ENCODE measurements at places on chromosomes 11 and 22.

DNA sequence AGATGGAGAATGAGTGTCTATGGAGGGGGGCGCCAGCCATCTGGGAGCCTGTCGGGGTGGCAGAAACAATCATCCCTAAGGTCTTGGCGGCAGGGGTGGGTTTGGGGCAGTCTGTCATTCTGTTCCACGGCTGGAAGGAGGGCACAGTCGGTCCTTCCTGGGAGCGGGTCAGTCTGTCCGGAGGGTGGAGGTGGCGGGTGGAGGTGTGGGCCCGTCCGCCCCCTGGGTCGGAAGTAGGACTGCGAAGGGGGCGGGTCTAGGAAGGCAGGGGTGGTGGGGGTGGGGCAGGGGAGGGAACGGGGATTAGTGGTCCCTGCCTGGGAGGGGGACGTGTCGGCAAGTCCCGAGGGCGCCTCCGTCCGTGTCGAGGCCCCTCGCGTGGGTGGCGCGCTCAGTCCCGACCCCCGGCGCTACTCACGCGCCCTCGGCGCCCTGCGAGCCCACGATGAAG is 461 bp downstream of the TBC1D10A start:
- DNase-seq, result no peak

DNA sequence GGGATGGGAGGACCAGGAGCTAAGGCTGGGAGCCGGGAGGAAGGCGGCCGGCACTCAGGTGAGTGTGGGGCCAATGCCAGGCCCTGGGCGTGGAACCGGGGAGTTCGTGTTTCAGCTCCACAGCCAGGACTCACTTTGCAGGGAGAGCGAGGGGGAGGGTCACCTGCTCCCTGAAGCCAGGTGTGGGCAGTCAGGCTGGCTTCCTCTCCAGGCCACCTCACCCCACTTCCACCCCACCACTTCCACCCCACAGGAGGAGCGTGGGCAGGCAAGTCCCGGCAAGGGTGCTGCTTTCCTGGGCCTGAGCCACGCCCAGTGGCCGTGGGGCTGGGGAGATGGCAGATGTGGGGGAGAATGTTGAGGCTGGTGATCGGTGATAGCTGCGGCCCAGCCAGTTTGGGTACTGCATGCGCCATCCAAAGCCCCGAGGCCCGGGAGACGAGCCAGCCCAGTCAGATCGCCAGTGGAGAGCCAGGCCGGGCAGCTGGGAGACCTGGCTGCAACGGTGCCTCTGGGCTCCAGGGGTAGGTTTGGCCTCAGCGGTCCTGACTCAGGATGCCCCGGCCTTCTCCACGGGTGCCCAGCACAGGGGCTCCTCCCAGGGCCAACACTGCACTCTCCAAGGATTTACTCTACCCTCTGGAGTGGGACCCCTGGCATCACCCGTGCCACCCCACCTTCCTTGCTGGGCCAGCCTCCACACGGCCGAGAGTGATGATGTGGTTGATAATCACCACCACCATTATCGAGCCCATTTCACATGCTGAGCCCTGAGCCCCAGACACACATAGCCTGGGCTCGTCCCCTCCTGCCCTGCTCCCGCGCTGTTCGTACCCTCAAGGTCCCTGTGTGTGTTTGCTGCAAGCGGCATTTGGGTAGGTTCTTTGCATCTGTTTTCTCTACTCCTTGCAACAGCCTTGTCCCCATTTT is 93.8 kb downstream of the WNT7B start:
- no peak for DNase-seq

DNA sequence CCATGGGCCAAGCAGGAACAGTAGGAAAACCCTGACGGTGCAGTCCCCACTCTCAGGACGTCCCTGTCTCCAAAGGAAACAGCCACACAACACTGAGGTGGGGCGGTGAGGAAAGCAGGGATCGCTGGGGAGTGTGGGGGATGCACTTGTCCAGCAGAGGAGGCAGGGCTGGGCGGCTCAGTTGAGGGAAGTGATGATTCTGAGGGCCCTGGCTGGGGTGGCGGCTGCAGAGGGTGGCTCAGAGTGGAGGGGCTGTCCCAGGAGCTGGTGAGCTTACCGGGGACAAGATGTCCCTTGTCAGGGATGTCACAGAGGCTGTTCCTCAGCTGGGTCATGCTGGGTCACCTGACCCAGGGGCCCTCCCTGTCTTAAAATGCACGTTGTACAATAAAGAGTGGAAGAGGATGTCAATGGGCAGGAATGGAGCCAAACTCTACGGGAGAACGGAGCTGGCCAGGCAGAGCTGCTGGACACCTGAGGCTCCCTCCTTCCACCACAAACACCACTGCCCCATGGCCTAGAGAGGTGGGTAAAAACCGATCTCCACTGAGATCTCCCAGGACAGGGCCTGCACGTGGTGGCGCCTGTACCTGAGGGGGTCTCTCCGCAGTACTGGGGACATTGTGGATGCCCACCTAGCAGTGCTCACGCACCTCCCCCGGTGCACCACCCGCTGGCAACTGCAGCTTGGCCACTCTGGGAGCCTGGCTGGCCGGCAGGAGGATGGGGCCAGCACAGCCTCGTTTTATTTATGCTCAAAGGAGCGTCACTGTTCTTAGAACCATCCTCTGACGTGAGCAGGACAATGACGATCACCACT is 9.7 kb upstream of the EFCAB6 start:
- no peak for DNase-seq

- no peak for DNase-seq
Measured at GRCh38 chr11:129888451-129888850, 6.9 kb downstream of the NFRKB start.

DNA sequence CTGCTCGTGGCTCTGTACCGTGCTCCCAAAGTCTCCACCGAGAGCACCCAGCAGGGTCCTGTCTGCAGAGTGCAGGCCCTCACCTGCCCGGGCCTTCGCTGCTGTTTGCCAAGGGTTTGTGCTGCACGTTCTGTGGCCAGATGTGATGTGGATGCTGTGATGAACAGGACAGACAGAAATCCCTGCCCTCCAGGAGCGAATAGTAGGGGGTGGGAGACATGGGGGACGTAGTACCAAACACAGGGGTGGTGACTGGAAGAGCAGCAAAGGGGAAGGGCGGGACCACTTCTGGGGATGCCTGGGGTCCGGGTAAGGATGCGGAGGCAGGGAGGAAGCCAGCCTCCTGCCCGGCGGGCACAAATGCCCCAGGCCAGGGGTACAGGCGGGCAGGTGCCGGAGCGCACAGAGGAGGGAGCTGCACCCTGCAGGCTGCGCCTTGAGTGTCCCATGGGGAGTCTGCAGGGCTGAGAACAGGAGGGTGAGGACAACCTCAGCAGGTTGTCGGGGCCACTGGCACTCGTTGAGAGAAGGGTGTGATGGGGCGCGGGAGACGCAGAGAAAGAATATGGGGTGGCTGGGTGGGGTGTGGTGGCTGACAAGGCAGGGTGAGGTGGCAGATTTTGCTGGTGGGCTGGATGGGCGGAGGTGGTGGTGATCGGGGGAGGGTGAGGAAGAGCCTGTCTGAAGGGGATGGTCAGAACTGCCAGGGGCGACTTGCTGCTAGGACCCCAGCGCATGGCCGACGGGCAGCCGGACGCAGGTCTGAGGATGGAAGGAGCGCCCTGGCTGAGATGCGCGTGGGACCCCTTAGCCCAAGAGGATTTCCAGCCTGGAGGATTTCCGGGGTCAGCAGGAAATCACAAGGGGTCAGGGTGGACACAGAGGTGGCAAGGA is 16.3 kb upstream of the CTSD start:
- no peak for DNase-seq

DNA sequence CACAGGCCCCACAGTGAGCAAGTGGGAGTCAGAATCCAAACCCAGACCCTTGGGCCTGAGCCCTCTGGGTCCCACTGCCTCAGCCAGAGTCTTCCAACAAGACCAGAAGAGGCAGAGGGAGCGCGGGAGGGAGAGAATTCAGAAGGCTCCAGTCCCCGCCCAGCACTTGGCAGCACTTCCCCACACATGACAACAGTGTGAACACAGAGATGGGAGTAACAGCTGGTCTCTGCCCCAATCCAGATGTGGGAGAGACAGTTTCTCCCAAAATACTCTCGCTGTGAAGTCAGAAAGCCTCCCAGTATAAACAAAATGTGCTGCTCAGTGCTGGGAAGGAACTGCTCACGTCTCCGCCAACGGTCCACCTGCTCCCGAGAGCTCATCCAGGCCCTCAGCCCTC is 219.9 kb downstream of the MN1 start:
- no peak for DNase-seq

GRCh38 chr11:90250970-90251369 is 28.1 kb upstream of the CHORDC1 start:
- no peak for DNase-seq

- DNase-seq, result no peak
Measured at GRCh38 chr11:62345861-62346260, 8.6 kb downstream of the ASRGL1 start.

DNA sequence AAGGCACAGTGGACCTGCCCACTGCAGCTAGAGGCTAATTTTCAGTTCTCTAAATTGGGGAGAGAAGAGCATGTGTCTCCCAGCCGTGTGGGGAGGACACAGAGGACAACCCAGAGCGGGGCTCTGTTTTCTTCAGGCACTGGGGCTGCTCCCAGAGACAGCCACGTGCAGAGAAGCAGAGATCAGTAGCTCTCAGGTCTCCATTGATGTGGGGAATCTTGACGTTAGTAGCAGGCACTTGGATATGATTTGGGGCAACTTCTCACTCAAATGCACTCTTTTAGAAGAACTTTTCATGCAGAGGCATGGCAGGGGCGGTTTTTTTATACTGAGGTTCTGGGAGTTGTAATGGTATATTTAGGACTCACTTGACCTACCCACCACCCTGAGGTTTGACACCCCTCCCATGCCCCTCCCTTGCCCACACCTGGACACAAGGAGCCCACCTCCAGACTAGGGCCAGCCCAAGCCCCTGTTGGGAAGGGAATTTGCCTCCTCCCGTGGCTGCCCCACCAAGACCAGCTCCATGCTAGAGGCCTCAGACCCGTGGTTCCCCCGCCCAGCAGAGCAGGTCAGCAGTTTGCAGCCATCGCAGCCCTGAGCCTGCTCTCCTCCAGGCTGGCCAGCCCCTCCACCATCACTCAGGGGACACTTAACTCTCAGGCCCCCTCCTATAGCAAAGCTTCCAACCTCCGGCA is 94.2 kb upstream of the RTL6 start:
- DNase-seq, result no peak

GRCh38 chr11:17528181-17528691 is 16.0 kb downstream of the USH1C start:
- DNase-seq, result peak; percentile 89

- no peak for DNase-seq
Measured at GRCh38 chr11:15280393-15280792, 165.7 kb downstream of the INSC start.

GRCh38 chr11:34826384-34826726 is 89.8 kb downstream of the APIP start:
- no peak for DNase-seq

DNA sequence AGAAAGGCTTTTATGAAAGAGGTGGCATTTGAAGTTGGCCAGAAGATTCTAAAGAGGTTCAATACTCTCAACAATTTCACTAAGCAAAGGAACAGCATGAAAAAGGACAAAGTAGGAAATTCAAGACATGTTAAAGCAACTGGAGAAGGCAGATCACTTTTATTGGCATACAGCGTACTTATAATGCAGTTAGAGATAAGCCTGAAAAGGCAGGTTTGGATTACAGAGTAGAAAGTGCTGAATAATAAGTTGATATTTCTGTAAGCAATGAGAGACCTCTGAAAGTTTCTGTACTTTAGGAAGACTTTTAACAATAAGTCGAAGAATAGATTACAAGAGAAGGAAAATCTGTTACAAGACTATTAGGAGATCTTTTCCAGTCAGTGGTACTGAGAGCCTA is 25.1 kb downstream of the MTMR2 start:
- DNase-seq, result no peak

DNA sequence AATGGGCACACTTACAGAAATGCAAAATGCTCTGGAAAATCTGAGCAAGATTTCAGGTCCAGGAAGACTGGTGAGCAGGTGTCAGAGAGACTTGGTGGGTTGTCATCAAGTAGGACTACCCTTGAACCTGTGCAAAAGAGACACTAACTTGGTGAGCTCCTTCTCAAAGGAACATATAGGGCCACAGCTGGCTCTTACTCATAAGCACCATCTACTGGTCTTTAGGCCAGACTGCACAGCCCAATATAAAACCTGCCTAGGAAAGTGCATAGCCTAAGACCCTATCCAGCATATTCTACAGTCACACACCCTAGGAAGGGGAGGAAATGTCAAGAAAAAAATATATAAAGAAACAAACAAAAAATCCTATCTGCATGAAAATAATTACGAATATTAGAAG is 18.2 kb upstream of the OR10W1 start:
- peak; percentile 29 for DNase-seq

GRCh38 chr11:72950685-72951084 is 136.5 kb downstream of the ATG16L2 start:
- no peak for DNase-seq

DNA sequence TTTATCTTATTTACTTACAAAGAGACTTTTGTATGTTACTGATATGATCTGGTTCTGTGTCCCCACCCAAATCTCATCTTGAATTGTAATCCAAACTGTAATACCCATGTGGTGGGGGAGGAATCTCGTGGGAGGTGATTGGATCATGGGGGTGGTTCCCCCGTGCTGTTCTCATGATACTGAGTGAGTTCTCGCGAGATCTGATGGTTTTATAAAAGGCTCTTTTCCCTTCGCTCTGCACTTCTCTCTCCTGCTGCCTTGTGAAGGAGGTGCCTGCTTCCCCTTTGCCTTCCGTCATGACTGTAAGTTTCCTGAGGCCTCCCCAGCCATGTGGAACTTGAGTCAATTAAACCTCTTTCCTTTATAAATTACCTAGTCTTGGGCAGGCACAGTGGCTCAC is 42.4 kb upstream of the WNT7B start:
- no peak for DNase-seq

GRCh38 chr11:65113361-65113756 is 1.7 kb downstream of the TM7SF2 start:
- no peak for DNase-seq

DNA sequence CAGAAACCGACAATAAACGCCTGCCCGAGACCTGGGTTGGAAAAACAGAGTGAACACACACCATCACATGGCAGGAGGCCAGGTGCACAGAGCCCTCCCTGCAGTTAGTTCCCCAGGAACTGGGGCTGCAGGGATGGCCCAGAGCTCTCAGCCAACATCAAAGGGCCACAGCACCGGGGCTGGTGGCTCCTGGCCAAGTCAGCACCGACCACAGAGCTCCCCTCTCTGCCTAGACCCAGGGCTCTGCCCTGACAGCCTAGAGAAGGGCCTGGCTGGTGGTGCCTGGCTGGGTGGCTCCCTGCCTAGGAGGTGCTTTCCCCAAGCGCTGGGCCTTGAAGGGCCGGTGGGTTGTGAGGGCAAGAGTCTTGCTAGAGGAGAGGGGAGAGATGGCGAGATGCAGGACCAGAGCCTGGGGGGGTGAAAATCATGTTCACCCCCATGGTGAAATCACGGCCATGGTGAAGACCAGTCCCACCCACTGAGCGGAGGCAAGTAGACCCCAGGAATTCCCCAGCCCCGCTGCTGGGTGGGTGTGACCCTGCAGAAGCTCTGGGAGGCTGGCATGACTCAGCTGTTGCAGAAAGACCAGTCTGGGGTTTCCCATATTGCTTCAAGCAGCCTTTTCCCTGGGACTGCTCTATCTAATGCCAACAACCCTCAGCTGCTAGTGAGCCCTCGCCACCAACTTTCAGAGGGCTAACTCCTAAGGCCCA is 7.2 kb upstream of the BID start:
- no peak for DNase-seq

GRCh38 chr11:123381817-123382554 is 48.1 kb upstream of the GRAMD1B start:
- no peak for DNase-seq

Measured in NCI-H526 (cell line).